ENCODE measurements at places on chromosomes 7 and 10.
A peak's percentile ranks its signal among the peaks of the same experiment; 100 is the strongest.

DNA sequence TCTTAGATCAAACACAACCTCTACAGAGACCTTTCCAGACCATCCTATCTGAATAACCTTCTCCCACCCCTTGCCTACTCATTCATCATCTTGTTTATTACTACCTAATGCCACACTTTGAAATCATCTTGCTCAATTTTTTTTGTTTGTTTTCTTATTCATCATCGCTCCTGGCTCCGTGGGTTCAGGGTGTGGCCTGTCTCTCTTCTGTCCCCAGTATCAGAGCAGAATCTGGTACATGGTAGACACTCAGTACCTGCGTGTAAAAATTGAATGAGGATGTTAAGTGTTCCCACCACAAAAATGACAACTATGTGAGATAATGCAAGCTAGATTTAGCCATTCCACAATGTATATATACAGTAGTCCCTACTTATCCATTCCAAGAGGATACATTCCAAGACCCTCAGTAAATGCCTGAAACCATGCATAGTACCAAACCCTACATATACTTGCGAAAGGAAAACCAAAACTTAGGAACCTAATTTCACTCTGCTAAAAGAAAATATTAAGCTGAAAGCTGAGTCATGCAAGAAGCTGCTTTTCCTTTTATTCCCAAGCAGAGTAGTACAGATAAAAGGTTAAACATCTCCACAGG is 72.1 kb upstream of the SEC61G start:
- DNase-seq, result no peak

- DNase-seq, result peak; percentile 80
These were observed 64.1 kb downstream of the CAV1 start for GRCh38 chr7:116588641-116589594.

- no peak for DNase-seq
These were observed 1.8 kb upstream of the RPA3 start for GRCh38 chr7:7720193-7720592.

DNA sequence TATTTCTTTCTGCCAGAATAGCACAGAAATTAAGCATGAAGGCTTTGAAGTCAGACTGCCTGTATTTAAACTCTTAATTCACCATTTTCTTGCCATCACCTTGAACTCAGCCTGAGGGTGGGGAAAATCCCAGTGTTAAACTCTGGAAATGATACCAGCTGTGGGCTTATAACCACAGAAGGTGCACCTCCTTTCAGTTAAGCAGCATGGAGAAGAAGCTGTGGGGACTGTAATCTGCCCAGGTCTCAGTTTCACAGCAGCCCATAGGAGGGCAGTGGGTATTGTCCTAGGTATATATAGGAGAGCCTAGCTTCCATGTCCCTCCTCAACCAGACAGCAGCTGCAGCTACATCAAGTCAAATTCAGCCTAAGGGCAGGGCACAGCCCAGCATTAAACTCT is 241.6 kb downstream of the HPSE2 start:
- DNase-seq, result no peak

DNA sequence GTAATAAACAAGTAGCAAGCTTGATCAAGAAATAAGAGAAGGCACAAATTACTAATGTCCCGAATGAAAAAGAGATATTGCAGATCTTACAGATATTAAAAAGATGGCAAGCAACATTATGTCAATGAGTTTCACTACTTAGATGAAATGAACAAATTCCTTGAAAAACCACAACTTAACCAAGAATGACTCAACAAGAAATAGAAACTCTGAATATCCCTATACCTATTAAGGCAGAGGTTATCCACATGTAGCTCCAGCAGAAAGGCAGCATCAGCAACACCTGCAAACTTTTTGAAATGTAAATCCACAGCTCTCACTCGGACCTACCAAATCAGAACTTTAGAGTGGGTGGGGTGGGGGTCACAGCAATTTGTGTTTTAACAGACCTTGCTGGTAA is 33.6 kb downstream of the PDE1C start:
- no peak for DNase-seq

GRCh38 chr10:6133331-6134098 is 44.7 kb downstream of the RBM17 start:
- no peak for DNase-seq

- DNase-seq, result no peak
These were observed 4.4 kb downstream of the MSRB2 start for GRCh38 chr10:23099816-23100215.
